Esophagus squamous epithelium (tissue), 5 donors: ENCODE measurements at places on chromosomes 13 and 19. TPM values are rescaled to one million over a fixed set of nuclear protein-coding genes. Genes with fewer than 3 reads are reported as not detected.

- peak overlapping the region; percentile 34 for H3K4me3 ChIP-seq
- no peaks in the 10 kb centered on the region for H3K36me3 ChIP-seq
- no peak for DNase-seq
- H3K27me3 ChIP-seq: no peaks in the 10 kb centered on the region
Observed at GRCh38 chr19:47427241-47428176, 8.2 kb upstream of the MEIS3 start.

Gene TRPC4
- total RNA-seq: 0.09 TPM

- H3K36me3 ChIP-seq: peaks cover 37% of the 10 kb centered on the region
- H3K4me1 ChIP-seq: no peaks in the 10 kb centered on the region
- H3K27me3 ChIP-seq: no peaks in the 10 kb centered on the region
- H3K4me3 ChIP-seq: no peak overlapping the region
- DNase-seq: no peak
Observed at GRCh38 chr13:28231642-28232041, 93.3 kb downstream of the PAN3 start.

GRCh38 chr19:4375164-4376027 lies 25.0 kb downstream of the SH3GL1 start:
- H3K27ac ChIP-seq: peak overlapping the region; percentile 92
- H3K4me3 ChIP-seq: peak overlapping the region; percentile 45
- no peak for DNase-seq
- no peaks in the 10 kb centered on the region for H3K36me3 ChIP-seq
- no peaks in the 10 kb centered on the region for H3K27me3 ChIP-seq

DNA sequence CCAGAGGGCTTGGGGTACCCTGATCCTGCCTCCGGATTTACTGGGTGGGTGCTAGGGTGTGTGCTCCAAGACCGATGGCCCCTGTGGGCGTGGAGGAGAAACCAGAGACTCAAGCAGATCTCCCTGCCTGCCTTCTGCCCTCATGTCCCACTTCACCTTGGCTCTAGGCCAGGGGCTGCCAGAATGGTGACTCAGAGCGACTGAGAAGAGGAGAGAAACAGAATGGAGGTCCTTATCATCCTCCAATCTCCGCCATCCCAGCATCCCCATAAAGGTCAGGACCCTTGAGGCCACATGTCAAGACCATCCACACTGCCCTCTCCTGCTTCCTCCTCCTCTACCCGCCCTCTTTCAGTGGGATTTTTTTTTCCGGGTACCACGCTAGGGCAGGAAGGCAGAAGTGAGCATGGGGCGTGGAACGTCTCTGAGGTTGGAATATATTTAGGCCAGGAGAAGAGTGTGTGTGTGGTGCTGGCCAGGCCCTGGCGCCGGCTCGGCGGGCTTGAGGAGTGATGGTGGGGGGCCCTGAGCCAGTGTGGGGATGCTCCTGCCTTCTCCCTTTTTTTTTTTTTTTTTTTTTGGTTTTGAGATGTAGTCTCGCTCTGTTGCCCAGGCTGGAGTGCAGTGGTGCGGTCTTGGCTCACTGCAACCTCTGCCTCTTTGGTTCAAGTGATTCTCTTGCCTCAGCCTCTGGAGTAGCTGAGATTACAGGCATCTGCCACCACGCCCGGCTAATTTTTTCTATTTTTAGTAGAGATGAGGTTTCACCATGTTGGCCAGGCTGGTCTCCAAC lies 22.3 kb downstream of the IER2 start:
- H3K4me3 ChIP-seq: no peak overlapping the region
- DNase-seq: no peak
- H3K4me1 ChIP-seq: peaks cover 30% of the 10 kb centered on the region
- H3K27me3 ChIP-seq: no peaks in the 10 kb centered on the region
